Nasal cavity respiratory epithelium epithelial cell of viscerocranial mucosa (primary cell): ENCODE measurements at places on chromosomes 6 and 20. TPM values are rescaled to one million over a fixed set of nuclear protein-coding genes. Genes with fewer than 3 reads are reported as not detected.

The HLA-DRB1 gene
- 0.21 TPM in 1 of 2 replicates, not detected in the other for total RNA-seq

The PCK1 gene
- total RNA-seq = not detected in 2 replicates

The ADGRG6 gene
- 13.0 and 20.5 TPM in 2 replicates for total RNA-seq

The RIPPLY2 gene
- total RNA-seq = 0.64 TPM in 1 of 2 replicates, not detected in the other

The SIRPB1 gene
- not detected in 2 replicates for total RNA-seq

The THBD gene
- 65.3 and 229 TPM in 2 replicates for total RNA-seq

The BPI gene
- not detected in 2 replicates for total RNA-seq

The KCNK5 gene
- under 0.01 and 1.8 TPM in 2 replicates for total RNA-seq

The TNFRSF6B gene
- 5.5 and 26.8 TPM in 2 replicates for total RNA-seq

The TRIM40 gene
- not detected in 2 replicates for total RNA-seq

The BCAS1 gene
- total RNA-seq = under 0.01 and 0.85 TPM in 2 replicates

The DSP gene
- 657 and 1,323 TPM in 2 replicates for total RNA-seq

The ZNF341 gene
- total RNA-seq = 0.68 and 1.3 TPM in 2 replicates

The OVOL2 gene
- total RNA-seq = 11.0 and 17.4 TPM in 2 replicates

The ID4 gene
- 1.6 and 13.3 TPM in 2 replicates for total RNA-seq

The SLC17A4 gene
- total RNA-seq = not detected in 2 replicates

The ELOVL4 gene
- total RNA-seq = 5.8 and 13.7 TPM in 2 replicates

The TMEM244 gene
- not detected in 2 replicates for total RNA-seq
